B cell (primary cell): ENCODE measurements at places on chromosomes 6 and 20.

- peak; percentile 8 for DNase-seq
These were observed 62.5 kb upstream of the LOC128125822 start for GRCh38 chr6:63509652-63510352.

- no peak for DNase-seq
These were observed 61.6 kb downstream of the IRF4 start for GRCh38 chr6:453152-453551.

DNA sequence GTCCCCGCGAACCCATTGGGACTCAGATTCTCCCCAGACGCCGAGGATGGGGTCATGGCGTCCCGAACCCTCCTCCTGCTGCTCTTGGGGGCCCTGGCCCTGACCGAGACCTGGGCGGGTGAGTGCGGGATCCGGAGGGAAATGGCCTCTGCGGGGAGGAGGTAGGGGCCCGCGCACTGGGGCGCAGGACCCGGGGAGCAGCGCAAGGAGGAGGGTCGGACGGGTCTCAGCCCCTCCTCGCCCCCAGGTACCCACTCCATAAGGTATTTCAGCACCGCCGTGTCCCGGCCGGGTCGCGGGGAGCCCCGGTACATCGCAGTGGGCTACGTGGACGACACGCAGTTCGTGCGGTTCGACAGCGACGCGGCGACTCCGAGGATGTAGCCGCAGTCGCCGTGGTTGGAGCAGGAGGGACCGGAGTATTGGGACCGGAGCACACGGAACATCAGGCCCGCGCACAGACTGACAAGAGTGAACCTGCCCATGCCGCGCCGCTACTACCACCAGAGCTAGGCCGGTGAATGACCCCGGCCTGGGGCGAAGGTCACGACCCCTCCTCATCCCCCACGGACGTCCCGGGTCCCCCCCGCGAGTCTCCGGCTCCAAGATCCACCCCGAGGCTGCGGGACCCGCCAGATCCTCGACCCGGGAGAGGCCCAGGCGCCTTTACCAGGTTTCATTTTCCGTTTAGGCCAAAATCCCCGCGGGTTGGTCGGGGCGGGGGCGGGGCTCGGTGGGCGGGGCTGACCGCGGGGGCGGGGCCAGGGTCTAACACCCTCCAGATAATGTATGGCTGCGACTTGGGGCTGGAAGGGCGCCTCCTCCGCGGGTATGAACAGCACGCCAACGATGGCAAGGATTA, 15.7 kb upstream of the HLA-A start:
- peak; percentile 89 for DNase-seq

DNA sequence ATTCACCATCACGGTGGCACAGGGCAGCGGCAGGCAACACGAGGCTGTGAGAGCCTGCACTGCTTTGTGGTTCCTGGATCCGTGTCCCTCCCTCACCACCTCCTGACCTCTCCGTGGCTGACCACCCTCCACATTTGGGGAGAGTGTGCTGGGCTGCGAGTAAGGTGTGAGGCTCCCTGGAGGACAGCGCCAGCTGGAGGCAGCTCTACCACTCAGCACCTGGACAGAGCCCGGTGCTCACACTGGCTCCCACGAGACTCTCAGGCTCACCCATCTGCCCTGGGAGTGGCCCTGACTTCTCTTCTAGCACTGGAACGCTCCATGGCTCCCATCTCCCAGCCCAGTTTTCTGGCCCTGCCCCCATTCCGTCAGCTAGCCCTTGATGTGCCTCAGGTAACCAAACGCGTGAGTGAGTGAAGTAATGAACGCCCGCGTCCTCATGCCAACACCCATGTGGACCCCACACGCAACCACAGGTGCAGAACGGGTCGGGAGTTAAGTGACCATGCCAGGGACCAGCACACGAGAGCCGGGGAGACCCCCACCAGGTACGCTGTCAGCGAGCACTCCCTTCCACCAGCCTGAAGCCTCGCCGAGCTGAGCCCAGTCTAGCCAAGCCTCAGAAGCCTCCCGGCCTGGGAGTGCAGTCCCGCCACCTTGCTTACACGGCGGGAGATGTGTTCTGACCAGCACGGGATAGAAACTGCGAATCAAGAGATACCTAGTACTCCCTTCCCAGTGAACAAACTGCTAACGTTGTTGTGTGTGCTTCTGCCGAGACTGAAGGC, 137.2 kb downstream of the WDR27 start:
- DNase-seq = no peak

DNA sequence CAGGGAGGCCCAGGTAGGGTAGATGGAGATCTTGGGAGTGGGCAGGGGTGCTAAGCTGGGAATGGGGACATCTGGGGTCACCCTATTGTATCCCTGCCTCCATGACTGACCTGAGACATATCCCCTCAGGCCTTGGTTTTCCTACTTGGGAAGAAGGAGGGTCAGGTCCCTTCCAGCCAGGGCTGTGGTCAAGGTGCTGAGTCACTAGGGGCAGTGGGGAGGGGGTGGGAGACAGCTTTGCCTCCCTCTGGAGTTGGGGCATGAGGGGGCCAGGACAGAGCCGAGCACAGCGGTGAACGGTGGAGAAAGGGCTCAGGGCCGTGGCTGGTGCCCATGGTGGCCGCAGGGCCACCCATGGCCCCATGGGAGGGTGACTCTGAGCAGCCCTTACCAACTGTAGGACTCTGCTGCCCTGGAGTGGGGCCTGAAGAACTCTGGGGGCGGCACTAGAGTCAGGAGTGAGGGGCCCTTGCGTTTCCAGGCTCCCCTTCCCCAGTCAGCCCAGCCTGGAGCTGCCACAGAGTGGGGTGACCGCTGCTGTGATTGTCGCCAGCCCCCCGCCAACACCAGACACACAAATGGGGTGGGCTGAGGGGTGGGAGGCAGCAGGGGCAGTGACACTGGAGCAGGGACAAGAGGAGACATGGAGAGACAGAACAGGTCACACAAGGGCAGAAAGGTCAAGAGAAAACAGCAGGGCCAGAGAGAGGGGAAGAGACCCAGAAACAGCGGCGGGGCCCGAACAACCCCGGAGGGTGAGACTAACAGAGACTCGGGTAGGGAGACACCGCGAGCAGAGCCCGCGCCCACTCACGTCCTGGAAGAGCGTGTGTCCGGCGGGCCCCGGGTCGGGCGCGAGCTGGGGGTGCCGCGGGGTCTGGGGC, 576 bp downstream of the NECAB3 start:
- no peak for DNase-seq

DNA sequence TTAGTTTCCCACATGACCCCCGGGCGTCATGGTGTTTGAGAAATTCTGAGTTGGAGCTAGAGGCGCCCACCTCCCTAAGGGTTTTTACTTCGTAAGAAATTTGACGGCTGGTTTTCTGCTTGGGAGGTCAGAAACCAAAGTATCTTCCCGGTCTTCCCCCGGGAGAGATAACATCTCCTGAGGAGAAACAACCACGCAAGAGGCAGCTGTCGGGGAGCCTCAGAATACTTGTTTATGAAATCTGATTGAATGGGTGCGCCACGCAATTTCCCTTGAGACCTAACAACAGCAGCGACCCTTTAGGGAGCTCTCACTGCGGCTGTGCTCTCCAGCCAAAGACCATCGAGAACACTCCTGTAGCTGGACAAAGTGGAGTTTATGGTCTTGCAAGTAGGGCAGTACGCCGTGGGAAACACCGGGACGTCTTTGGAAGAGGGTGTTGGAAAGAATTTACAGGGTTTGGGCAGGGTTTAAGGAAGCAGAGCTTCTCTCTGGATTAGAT, 608 bp upstream of the EIF2S2 start:
- DNase-seq = no peak

DNA sequence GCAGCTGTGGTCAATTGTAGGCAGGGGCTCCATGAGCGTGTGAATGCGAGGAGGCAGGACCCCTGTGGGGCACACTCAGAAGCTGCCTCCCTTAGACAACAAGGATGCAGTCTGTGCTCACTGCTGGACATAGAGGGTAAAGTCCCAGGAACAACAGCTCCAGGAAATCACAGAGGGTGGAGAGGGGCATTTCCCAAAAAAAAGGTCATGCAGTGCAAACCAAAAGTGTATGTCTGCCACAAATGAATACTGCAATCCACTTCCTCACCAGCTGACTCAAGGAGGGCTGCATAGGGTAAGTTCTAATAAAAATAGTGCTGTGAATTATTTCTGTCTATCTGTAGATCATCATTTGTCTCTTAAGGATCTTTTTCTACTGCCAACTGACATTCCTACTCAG, 95.8 kb downstream of the RNF182 start:
- no peak for DNase-seq

- DNase-seq = no peak
These were observed 600.6 kb upstream of the CHD6 start for GRCh38 chr20:42218621-42219374.

DNA sequence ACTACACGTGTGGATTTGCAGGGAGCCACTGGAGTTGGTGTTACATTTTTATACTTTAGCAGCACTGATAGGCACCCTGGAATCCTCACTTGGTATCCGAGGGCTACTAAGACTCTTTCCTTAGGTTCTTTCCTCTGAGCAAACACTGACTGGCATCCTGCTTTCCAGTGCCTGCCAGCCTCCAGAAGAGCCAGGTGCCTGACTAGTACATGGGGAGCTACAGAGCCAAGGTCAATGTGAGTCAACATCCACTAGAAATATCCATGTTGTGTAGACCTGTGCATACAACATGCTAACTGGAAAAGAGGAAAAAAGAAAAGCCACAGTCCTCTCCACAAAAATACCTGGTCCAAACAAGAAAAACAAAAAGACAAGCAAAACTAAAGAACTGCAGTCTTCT, 5.9 kb downstream of the TUBB1 start:
- DNase-seq = no peak

- DNase-seq = no peak
These were observed 12.8 kb upstream of the SGK2 start for GRCh38 chr20:43545837-43546578.

DNA sequence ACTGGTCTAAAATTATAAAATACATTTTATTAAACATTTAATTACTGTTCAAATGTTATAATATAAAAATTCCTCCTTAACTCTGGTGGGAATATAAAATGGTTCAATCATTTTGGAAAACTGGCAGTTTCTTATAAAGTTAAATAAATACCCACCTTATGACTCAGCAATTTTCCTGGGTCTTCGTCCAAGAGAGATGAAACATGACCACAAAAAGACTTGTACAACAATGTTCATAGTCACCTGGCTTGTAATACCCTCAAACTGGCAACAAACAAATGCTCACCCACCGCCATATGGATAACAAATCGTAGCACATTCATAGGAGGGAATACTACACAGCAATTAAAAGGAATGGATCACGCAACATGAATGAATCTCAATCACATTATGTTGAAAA, 66.0 kb upstream of the RIN2 start:
- no peak for DNase-seq

GRCh38 chr6:128696691-128697689, 176.6 kb upstream of the PTPRK start:
- DNase-seq = no peak

DNA sequence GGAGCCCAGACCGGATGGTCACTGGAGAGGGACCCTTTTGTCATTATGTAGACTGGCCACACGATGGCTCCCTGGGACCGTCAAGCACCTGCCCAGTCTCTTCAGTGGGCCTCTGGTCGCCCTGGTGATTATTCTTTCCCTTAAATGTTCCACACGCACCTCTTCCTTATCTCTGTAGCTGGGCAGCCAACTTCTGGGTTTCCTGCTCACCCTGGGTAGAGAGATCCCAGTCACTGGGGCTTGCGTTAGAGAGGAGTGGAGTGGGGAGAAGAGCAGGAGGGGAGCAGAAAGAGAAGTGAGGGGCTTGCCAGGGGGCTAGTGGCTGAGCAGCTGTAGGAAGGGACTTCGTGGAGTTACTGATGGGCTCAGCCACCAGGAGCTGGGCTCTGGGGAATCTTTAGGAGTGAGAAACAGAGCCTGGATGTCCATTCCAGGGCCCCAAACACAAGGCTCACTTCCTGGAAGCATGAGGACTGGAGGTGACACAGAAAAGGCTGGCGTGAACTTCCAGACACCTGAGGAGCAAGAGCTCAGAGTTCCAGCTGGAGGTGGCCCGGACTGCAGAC, 150.1 kb downstream of the DHX35 start:
- no peak for DNase-seq

DNA sequence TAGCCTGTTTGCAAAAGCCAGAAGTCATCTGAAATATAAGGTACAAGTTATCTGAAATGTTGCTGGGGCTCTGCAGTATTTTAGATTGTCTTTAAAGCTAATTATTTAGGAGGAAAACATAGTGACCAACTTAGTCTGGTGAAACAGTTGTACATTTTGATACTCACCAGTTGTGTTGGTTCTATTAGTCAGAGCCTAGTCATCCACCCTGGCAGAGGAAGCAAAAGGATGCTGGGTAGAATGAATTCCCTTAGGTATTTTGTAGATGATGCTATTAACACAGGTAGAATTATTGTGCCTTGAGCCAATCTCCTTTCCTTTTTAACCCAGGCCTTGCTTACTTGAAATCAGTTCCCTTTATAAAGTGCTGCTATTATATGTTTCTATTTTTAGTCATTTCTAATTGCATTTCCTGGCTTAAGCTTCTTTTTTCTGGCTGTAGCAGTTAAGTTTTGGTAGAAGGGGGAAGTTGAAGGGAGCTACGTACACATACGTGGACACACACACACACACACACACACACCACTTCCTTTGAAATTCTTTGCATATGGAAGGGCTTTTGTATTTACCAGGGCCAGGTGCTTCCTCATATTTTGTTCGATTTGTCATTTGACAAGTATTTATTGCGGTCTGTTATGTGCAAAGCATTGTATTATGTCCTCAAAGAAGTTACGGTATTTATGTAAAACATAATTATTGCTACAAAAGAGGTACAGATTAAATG, 82.4 kb downstream of the RTN4IP1 start:
- peak; percentile 86 for DNase-seq

DNA sequence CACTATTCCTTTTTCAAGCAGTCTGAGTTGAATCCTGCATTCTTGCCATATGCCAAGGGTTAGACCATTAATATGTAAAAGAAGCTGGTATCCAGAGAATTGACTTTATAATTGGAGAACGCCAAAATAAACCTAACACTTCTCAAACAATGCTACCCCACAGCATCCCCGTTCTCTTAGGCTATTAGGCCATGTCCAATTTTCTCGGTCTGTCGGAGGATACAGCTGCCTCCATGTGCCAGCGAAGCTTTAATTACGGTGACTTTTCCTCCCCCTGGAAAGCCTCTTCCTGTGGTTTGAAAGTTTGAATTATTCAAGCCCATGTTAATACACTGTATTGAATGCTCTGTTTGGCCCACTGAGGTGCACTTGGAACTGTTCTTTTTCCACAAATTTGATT, 60.5 kb downstream of the HS3ST5 start:
- no peak for DNase-seq

- DNase-seq = no peak
These were observed 1.1 kb upstream of the PRELID3B start for GRCh38 chr20:59043698-59044097.

DNA sequence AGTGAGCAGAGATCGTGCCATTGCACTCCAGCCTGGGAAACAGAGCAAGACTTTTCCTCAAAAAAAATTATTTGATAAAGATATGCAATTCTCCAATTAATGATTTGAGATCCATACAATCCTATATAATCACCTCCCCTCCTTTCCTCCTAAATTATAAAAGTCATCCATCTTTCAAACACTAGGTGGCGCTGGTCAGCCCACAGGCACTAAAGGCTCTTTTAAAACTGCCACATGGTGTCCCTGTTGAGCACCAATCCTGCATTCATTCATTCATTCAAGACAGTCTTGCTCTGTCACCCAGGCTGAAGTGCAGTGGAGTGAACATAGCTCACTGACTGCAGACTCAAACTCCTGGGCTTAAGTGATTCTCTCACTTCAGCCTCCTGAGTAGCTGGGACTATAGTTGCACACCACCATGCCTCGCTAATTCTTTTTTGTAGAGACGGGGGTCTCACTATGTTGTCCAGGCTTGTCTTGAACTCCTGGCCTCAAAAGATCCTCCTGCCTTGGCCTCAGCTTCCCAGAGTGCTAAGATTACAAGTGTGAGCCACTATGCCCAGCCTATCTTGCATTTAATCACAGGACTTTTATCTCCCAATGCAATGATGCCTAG, 58.7 kb upstream of the SLC2A12 start:
- DNase-seq = peak; percentile 69

GRCh38 chr20:63441136-63442099, 31.0 kb downstream of the KCNQ2 start:
- peak; percentile 27 for DNase-seq
